ENCODE measurements at places on chromosomes 5 and 9.
A peak's percentile ranks its signal among the peaks of the same experiment; 100 is the strongest.

DNA sequence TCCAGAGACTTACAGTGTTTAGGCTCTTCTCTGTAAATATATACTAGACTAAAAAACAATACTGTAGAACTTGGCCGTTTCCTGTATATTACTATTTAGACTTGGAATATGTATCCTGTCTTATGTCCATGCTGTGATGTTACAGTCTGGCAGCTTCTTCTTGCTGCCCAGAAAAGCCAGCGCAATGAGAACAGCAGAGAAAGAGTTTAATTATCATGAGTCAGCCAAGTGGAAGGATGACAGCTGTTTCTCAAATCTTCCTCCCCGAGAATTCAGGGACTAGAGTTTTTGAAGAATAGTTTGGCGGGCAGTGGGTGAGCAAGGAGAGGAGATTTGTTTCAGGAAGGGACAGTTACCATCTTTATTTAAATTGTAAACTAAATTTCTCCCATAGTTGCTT, 37.5 kb downstream of the NAA35 start:
- DNase-seq = no peak

DNA sequence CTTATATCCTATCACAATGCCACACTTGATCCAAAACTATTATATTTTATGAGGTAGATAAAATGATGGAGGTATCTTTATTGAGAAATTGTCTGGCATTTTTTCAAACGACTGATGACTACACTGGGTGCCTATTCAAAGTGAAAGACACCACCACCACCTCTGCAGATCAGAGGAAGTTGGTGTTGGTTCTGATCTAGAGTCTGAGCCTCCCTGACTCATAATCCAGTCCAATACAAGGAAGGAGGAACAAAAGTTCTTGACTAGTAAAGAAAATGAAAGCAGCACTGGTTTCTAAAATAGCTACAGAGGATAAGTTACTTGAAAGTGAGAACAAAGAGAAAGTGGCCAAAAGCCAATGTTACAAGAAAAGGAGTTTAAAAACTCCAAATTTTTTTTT, 139.9 kb downstream of the RFX3 start:
- no peak for DNase-seq

DNA sequence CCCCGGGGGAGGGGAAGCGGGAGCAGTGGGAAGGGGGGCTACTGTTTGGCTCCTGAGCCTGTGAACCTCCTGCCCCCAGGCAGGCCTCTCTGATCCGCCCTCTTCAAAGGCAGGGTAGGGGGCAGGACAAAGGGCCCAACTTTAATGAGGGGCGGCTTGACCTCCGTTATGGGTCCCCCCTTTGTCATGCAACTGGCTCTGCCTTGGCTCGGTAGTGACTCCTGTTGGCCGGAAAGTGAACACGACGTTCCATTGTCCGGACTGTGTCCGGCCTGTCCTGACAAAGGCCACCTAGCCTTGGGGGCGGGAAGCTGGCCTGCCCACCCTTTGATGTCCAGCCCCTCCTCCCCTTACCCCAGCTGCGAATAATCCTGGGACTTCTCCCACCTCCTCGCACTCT, 1.3 kb downstream of the CDX1 start:
- no peak for DNase-seq

DNA sequence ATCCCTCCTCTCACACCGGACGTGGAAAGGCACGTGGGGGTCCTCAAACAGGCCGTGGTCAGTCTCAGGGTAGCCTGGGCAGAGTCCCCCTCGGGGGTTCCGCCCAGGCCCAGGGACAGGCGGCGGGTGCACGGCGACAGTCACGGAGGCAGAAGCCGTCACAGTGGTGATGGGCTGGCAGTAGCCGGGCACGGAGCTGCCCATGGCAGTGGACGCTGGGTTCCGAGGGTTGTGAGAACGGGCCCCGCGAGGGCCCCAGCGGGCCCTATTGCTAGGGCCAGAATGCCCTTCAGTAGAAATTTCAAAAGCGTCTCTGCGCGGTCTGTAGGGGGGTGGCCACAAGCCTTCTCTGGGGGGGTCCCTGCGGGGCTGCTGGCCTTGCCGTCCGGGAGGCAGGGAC, 69.8 kb downstream of the PTCH1 start:
- DNase-seq = no peak

DNA sequence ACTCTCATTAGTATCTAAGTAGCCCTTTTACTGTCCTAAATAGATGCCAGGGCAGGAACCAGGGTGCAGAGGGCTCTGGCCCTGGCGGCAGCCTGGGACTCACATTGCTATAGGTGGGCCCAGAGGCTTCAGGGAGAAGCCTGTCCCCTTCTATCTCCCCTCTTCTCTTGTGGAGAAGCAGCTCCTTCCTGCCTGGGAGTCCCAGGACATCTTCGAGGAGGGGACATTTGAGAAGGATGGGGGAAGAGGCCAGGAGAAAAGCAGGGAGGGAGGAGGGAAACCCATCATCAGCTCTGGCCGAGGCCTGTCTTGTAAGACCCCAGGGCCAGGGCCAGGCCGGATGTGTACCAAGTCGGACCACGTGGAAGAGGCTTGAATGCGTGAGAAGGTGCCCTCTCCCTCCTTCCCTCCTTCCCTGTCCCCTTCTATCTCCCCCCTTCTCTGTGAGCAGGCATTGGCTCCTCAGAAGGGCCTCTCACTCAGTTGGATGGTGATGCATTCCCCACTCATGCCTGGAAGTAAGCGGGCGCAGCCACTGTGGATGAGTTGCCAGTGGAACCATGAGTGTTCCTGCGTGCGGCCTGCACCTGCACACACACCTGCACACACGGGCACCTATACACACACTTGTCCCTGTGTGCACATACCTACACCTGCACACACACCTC, 20.7 kb upstream of the LPCAT1 start:
- no peak for DNase-seq

DNA sequence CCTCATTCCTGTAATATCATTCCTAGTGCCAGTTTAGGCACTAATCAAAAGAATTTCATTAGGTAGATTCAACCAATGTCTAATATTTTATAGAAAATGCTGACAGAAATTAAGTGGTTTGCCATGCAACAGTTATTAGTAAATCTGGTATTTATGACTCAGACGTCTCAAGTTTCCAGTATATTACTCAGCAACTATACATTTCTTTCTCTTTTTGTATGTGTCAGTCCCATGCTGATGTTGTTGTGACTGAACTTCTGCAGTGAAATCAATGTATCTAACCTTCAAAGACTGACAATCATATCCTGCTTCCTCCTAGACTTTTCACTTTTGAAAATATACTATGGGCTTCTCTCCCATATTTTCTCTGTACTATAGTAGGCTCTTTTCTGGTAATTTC, 822.5 kb downstream of the NR2F1-AS1 start:
- peak; percentile 21 for DNase-seq

DNA sequence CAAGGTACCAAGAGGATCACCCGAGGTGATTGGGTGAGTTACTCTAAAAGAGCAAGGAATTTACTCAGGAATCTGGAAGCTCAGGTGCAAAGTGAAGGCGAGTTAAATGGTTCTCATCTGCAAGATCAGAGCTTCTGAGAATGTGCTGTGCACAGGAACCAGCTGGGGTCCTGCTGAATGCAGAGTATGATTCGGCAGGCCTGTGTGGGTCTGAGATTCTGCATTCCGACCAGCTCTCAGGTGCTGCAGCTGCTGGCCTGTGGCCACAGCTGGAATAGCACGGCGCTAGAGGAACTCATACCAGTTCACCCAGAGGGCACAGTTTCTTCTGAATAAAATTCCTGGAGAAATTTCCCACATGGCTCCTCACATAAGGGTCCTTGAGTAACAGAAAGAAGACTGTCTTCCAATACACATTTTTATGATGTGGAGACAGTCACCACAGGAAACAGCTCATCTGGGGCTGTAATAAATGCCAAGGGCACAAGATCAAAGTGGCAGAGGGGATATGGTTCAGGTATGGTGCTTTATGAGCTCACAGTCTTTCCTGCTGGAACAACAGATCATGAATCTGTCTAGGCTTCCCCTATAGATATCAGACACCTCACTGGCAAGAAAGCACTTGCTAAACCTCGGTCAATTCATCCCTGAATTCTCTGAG, 83.9 kb downstream of the PTPN3 start:
- DNase-seq = no peak

DNA sequence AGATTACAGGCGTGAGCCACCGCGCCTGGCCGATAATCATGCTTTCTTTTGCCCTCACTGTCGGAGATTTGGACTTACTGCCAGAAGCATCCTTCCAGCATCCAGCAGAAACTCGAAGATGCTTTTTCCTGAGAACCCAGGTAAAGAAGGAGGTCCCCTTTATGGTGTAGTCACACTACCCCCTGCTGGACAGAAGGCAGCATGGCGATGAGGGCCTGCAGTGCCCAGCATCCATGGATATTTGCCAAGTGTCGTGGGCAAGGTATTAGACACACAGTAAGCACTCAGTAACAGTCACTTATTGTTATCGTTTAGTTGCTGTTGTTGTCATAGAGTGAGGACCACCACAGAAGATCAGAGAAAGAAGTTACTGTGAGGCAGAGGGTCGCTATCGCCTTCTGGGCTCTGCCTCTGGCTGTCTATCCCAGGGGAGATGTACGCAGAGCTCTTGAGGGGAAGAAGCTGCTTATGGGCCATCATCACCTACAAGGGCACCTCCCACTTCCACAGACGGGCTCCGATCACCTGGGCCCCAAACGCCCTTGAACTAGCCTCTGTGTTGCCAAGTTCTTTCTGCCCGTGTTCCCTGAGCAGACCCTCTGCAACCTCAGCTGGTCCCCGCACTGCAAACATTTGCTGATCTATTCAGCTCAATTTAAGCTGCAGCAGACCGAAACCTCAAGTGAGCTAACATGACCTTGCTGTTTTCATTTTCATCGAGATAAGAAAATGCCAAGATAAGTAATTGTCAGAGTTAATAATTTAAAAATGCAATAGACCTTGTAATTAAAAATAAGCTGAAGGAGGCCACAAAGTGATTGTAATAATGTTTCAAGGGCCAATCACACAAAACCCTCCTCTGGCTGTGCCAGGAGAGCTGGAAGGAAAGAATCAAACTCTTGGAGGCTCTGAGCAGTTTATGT, 23.9 kb downstream of the C5orf15 start:
- DNase-seq = peak; percentile 49

DNA sequence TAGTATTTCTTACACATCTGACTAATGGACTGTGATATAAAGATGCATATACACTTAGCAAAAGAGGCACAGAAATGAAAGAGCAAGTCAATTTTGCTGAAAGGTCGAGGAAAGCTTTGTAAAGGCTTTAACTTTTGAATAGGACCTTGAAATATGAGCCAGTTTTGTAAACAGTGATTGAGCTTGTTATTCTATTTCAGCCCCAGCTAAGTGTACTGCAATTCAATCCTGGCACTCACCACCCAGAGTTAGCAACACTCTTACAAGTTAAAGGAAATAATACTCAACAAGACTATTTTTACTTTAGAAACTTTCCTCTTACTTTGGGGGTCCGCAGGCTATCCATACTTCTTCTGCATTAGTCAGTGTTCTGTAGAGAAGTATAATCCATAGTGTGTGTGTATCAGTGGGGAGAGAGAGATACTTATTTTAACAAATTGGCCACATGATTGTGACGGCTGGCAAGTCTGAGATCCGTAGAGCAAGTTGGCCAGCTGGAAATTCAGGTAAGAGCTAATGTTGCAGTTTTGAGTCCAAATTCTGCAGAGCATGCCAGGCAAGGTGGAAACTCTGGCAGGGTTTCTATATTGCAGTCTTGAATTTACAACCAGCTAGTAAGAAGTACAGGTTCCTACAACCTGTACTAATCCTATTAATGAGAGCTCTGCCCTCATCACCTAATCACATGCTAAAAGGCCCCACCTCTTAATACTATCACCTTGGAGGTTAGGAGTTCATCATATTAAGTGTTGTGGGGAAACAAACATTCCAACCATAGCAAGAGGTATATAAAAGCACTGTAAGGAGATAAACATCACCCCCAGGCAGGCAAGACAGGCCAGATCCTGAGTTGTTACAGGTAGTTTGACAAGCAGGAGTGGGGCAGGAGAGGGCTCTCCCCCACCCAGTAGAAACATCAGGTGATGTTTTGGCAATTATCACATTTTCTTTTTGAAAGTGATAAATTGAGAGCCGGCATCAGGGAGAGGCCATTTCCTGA, 33.6 kb downstream of the IL7R start:
- no peak for DNase-seq

DNA sequence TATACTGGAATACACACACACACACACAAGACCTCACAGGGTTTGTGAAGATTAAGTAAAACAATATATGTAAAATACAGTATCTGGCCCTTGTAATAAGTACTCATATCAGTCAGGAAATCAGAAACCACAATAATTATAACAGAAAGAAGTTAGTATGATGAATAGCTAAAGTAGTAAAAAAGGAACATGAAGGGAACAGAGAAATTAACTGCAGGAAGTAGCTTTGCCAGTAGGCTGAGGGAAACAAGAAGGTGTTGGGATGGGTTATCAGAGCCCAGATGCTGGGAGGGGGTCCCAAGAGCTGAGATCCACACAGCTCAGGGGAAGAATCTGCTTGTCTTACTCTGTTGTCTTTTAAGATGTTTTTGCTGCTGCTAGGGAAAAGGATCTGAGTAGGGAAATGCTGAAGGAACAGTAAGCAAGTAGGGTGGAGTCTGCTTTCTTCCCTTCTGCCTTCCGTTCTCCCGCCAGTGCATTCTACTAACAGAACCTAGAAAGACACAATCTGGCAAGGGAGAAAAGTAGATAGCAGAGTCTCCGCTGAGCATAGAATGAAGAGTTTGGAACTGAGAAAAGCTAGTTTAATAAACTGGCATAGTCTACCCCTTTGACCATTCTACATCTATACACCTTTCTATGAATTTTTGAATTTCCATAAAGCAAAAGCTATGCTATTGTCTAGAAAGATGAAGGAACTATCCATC, 55.3 kb upstream of the ALDH1A1 start:
- DNase-seq = no peak

GRCh38 chr5:140573683-140574082, 9.1 kb downstream of the SLC35A4 start:
- DNase-seq = no peak

DNA sequence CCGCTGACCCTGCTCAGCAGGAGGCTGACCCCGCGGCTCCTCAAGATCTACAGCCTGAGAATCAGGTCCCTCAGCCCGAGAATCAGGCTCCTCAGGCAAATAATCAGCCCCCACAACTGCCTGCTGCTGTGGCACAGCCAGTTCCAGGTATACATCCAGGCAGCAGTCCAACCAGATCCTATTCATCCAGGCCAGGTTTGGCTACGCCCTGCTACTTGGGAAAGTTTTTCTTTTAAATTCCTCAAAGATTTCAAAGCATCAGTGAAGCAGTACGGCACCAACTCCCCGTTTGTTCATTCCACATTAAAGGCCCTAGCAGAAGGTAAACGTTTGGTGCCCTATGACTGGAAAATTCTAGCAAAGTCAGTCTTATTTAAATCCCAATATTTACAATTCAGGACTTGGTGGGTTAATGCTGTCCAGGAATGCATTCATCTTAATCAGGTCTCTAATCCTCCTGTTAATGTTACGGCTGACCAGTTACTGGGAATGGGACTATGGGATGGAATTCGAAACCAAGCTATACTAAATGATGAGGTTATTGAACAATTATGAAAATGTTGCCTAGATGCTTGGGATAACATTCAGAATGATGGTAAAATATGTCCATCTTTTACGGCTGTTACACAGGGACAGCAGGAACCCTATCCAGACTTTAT, 102.3 kb downstream of the SYK start:
- DNase-seq = no peak

- no peak for DNase-seq
Measured at GRCh38 chr9:105439428-105439827, 8.4 kb upstream of the FSD1L start.
